ENCODE measurements at places on chromosomes 5 and 9. TPM values are rescaled to one million over a fixed set of nuclear protein-coding genes. Genes with fewer than 3 reads are reported as not detected.
A peak's percentile ranks its signal among the peaks of the same experiment; 100 is the strongest.

GRCh38 chr9:34642679-34643078, 3.8 kb upstream of the GALT start:
- peaks cover 6% of the 10 kb centered on the region for H3K36me3 ChIP-seq
- no peak overlapping the region for H3K27ac ChIP-seq
- H3K27me3 ChIP-seq = no peaks in the 10 kb centered on the region
- no peak for DNase-seq

GRCh38 chr5:95861221-95861863, 38.8 kb upstream of the GLRX start:
- peaks cover 52% of the 10 kb centered on the region for H3K4me1 ChIP-seq
- DNase-seq = no peak
- peaks cover 6% of the 10 kb centered on the region for H3K27me3 ChIP-seq
- H3K4me3 ChIP-seq = no peak overlapping the region
- H3K36me3 ChIP-seq = no peaks in the 10 kb centered on the region

- no peak for DNase-seq
- H3K27ac ChIP-seq = no peak overlapping the region
- H3K4me3 ChIP-seq = no peak overlapping the region
Measured at GRCh38 chr5:19959830-19960384, 28.1 kb downstream of the CDH18 start.

DNA sequence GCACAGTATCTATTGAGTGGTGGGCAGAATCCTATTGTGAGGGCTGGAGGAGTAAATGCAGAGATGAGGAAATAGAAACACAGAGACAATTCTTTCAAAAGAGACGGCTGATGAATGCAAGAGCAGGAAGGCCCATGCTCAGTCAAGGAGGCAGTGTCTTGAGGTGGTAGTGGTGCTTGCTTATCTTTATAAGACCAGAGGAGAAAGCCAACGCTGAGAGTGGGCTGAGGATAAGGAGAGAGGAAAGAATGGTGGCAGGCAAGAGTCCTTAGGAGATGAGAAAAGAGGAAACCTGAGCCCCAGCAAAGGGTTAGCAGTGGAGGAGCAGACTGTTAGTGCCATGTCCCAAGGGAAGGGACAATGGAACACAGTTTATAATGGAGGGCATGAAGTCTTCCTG, 86.0 kb downstream of the SNCAIP start:
- DNase-seq = no peak
- H3K27ac ChIP-seq = no peak overlapping the region
- peaks cover 12% of the 10 kb centered on the region for H3K27me3 ChIP-seq
- no peak overlapping the region for H3K4me3 ChIP-seq
- no peaks in the 10 kb centered on the region for H3K4me1 ChIP-seq
- H3K36me3 ChIP-seq = no peaks in the 10 kb centered on the region

DNA sequence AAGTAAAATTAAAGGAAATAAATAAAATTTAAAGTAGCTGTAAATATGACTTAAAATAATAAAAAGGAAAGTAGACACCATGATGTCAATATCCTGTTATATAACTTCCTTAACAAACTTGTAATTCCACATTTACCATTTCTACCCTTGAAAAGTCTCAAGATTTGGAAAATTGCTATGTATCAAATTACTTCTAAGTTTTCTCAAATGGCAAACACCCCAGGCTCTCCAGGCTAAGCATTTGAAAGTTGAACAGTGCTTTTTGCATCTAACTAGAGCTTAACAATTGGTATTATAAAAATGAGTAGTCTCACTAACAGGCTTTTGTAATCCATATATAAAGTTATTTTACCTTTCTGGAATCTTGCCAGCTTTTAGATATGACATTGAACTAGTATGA, 41.5 kb upstream of the MACIR start:
- no peaks in the 10 kb centered on the region for H3K27me3 ChIP-seq
- no peak overlapping the region for H3K4me3 ChIP-seq
- DNase-seq = no peak
- no peak overlapping the region for H3K27ac ChIP-seq

GRCh38 chr5:138334867-138335447, 3.1 kb upstream of the FAM53C start:
- no peak overlapping the region for H3K4me3 ChIP-seq
- peak overlapping the region; percentile 35 for H3K27ac ChIP-seq
- H3K27me3 ChIP-seq = no peaks in the 10 kb centered on the region
- H3K4me1 ChIP-seq = peaks cover 27% of the 10 kb centered on the region
- H3K36me3 ChIP-seq = no peaks in the 10 kb centered on the region

ADAMTSL2 gene
- 0.29 TPM for total RNA-seq

GTF2H2C gene
- 58.0 TPM for total RNA-seq

Data from activated naive CD8-positive, alpha-beta T cell treated with anti-CD3 and anti-CD28 coated beads for 36 hours (primary cell).